PC-3 (cell line): ENCODE measurements at places on chromosomes 1 and 21. TPM values are rescaled to one million over a fixed set of nuclear protein-coding genes. Genes with fewer than 3 reads are reported as not detected.

GRCh38 chr1:40948741-40949443 lies 30.6 kb upstream of the CTPS1 start:
- peak; percentile 94 for DNase-seq

- peak; percentile 62 for DNase-seq
These were observed 338 bp upstream of the TOR1AIP1 start for GRCh38 chr1:179881642-179882252.

- no peak for DNase-seq
These were observed 101.4 kb downstream of the PIK3R3 start for GRCh38 chr1:46030876-46031660.

GRCh38 chr1:116123837-116124533 lies 12.8 kb downstream of the MAB21L3 start:
- DNase-seq, result peak; percentile 69

DNA sequence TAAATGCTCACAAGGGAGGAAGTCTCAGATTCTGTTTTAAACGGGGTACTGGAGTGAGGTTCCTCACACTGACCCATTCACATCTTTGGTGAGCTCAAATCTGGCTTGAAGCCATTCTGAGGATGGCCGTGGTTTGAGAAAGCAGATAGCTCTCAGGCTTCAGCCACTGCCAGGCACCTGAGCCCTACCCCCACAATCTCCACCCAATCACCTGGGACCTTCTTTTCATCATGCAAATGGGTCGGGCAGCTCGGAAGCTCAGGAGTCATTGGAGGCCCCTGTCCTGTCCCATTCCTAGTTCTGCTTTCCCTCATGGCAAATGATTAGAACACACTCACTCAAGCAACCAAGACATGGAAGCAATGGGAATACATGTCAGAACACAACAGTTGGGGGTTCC lies 141.4 kb upstream of the ETS2 start:
- no peak for DNase-seq

ZNF695 gene
- total RNA-seq, result 14.7 and 15.8 TPM in 2 replicates

FGR gene
- total RNA-seq, result not detected in 2 replicates

DNA sequence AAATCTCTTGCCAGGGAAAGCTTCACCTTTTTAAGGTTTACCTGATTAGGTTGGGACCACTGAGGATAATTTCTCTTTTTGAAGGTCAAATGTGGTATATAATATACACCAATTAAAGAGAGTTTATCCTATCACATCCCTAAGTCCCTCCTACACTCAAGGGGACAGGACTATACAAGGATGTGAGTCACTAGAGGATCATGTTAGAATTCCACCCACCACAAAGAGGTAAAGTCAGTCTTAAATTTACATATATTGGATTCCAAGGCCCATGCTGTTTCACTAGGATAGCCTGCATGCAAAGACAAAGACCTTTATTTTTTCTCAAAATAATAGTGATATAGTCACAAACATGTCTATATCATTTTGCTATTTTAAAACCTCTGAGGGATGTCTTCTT lies 164.4 kb downstream of the GIPC2 start:
- DNase-seq, result peak; percentile 14

TRPM2 gene
- total RNA-seq, result 48.3 and 50.0 TPM in 2 replicates

GRCh38 chr1:157404614-157405013 lies 147.7 kb downstream of the FCRL5 start:
- no peak for DNase-seq

NENF gene
- 153 and 161 TPM in 2 replicates for total RNA-seq

- DNase-seq, result no peak
These were observed 17.6 kb downstream of the PALMD start for GRCh38 chr1:99663501-99663900.

DNA sequence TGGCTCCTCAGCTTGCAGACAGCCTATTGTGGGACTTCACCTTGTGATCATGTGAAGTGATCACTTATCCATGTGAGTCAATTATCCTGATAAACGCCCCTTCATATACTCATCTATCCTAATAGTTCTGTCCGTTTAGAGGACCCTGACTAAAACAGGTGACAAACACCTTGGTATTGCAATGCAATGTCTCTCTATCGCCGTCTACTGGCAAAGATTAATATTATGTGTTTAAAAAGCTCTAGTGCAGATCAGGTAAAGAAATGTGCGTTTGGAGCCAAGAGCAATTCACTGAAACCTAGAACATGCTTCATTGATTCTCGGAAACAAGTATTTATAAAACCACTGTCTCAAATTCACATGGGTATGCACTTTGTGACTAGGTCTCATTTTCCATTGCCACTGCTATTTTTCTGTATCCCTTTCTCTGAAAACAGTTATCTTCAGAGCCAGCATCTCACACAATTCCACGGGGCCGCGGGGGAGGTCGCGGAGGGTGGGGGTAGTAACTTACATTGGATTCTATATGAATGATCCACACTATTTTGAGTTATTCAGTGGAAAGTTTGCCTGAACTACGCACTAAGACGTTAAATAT lies 554.6 kb upstream of the NCAM2 start:
- peak; percentile 61 for DNase-seq

DNA sequence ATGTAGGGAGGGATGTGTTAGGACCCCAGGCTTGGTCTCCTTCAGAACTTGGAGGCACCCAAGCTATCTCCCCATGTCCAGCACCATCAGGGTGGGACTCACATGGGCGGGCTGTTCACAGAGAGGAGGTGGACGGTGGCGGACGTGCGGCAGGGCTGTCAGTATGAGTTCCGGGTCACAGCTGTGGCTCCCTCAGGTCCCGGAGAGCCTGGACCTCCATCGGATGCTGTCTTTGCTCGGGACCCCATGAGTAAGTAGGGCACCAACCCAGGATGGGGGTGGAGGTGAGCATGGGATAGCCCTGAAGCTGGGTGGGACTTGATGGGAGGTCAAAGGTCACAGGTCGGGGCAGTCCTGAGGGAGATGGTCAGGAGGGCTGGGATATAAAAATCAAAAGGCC lies 27.8 kb downstream of the IGFN1 start:
- no peak for DNase-seq

FCN3 gene
- total RNA-seq, result not detected in 2 replicates

GRCh38 chr1:112399456-112399855 lies 3.4 kb downstream of the CTTNBP2NL start:
- no peak for DNase-seq

DLGAP3 gene
- not detected in 2 replicates for total RNA-seq

GRCh38 chr1:160009801-160010200 lies 22.0 kb downstream of the PIGM start:
- no peak for DNase-seq

DNA sequence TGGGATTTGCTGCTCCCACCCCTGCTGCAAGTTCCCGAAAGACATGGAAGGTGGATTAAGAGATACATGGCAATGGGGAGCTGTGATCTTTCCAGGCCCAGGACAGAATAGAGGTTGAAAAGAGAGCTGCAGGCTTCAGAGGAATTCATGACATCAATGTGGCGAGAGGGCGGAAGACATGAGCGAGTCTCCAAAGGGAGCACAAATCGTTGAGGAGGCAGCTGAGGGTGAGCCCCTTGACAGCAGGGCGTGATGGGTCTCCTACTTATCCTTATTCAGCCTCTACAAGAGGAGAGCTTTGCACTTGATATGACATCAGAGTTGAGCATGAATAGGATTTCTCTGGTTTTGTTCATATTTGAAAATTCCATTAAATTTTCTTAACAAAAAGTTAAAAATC lies 45.5 kb upstream of the TACSTD2 start:
- DNase-seq, result no peak

LAPTM5 gene
- total RNA-seq, result not detected in 2 replicates

C1QTNF12 gene
- total RNA-seq, result 2.8 and 3.9 TPM in 2 replicates

GRCh38 chr1:240385985-240386978 lies 225.7 kb downstream of the GREM2 start:
- peak; percentile 93 for DNase-seq

SCAF4 gene
- total RNA-seq, result 11.2 and 18.2 TPM in 2 replicates

- no peak for DNase-seq
These were observed 37.4 kb upstream of the ACTRT2 start for GRCh38 chr1:2983706-2984398.

DNA sequence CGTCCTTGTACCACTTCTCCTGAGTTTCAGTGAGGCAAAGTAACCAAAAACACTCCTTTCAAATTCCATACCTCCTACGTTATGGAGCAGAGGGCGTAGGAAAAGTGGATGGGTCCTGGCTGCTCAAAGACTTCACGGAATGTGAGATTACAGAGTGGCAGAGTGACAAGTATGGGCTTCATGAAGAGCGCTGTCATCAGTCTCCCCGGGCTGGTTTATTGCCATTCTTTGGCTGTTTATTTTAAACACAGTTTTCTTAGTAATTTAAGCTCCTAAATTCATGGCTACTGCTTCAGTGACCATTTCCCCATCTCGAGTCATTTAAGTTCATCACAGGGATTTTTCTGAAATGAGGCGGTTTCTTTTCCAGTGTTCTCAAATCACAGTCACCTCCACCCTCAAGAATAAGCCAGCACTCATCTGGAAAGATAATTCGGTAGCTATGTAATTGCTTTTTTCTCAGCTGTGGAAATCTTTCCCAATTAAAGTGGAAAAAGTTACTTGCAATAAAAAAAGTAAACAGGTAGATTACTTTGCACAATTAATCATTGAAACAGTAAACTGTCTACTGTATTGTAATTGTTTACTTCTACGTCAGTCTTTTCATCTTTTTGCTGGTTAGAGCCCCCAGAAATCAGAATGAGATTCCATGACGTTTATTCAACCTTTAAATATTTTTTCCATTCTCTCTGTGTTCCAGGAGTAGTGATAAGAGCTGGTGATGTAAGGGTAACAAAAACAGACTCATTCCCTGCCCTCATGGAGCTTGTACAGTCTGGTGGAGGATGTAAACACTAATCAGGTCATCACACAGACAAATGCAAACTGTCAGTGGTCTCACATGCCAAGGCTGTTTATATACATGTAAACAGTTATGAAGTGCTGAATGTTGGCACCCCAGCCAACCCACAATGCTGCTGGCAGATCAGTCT lies 3.0 kb upstream of the SMYD2 start:
- DNase-seq, result no peak

GRCh38 chr1:8358897-8359616 lies 41.1 kb downstream of the SLC45A1 start:
- DNase-seq, result no peak

TSSK3 gene
- total RNA-seq, result not detected in 2 replicates

DNA sequence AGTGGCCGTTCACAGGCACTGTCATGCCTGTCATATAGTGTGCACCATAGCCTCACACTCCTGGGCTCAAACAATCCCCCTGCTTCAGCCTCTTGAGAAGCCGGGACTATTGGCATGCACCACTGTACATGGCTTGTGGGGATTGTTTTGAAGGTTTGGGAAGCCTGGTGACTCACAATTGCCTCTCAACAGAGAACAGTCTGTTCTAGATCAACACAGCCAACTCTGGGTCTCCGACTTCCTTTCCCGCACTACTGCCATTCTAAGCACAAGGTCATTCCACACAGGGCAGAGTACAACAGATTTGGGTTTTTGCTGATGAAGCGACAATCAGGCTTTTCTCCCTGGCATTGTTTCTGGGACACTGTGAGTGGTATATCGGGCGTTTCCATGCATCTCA lies 15.5 kb upstream of the AHCTF1 start:
- DNase-seq, result peak; percentile 20

MMP23B gene
- 25.9 and 28.4 TPM in 2 replicates for total RNA-seq

RBM11 gene
- 1.9 and 2.1 TPM in 2 replicates for total RNA-seq
